Activated CD4-positive, alpha-beta T cell treated with anti-CD3 and anti-CD28 coated beads for 4 hours (primary cell): ENCODE measurements at places on chromosomes 1 and 21.

- peak; percentile 98 for DNase-seq
Measured at GRCh38 chr1:46603858-46604549, at the start of gene MKNK1. TSS of gene MKNK1 (minus strand) at chr1:46604268. CDS start at chr1:46583327, 20,941 bp downstream.

GRCh38 chr1:183551924-183552323 is 38.3 kb downstream of the NCF2 start:
- DNase-seq: no peak

DNA sequence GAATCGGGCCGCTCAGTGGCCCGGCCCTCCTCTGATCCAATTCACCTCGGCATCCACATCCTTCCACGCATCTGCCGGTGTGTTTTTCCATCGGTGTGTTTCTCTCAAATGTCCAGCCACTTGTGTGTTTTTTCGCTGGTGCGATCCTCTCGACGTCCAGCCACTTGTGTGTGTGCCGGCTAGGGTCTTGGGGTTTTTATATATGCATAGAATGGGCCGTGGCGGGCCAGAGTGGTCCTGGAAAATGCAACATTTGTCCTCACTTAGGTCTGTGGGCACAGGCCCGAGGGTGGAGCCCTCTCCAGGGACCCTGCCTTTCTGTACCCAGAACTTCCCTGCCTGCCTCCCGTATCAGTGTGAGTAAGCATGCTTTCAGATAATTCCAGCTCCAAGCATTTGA is 1106.4 kb downstream of the AMY1C start:
- no peak for DNase-seq

DNA sequence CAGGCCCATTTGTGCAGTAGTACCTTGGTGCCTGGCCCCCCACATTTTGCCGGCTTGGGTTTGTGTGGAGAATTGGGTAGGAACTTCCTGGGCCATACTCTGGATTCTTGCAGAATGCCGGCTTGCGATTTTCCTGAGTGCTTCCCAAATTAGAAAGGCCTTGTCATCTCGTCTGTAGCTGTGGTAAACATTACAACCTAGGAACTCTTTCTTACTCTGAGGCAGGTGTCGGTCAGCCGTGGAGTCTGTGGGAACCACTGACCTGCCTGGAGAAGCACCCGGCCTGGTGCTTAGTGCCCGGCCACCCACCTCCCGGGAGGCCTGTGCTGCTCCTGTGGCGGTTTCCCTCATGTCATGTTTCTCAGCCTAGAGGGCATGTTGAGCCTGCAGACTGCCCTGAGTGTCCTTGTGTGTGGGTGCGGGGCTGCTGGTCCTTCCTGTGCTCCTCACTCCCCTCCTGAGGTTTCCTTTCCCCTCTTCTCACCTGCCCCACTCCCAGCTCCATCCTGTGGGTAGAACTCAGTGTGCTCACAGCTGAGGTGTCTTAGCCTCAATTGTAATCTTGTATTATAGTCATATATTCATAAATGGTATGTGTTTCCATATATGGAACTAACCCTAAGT is 64.7 kb downstream of the S100B start:
- no peak for DNase-seq

GRCh38 chr1:160214481-160215140 is 9.4 kb downstream of the PEA15 start:
- no peak for DNase-seq

- DNase-seq: peak; percentile 89
Measured at GRCh38 chr1:205812878-205813754, at the start of gene SLC41A1. TSS of gene SLC41A1 (minus strand) at chr1:205813198. CDS start at chr1:205810441, 2,757 bp downstream.

DNA sequence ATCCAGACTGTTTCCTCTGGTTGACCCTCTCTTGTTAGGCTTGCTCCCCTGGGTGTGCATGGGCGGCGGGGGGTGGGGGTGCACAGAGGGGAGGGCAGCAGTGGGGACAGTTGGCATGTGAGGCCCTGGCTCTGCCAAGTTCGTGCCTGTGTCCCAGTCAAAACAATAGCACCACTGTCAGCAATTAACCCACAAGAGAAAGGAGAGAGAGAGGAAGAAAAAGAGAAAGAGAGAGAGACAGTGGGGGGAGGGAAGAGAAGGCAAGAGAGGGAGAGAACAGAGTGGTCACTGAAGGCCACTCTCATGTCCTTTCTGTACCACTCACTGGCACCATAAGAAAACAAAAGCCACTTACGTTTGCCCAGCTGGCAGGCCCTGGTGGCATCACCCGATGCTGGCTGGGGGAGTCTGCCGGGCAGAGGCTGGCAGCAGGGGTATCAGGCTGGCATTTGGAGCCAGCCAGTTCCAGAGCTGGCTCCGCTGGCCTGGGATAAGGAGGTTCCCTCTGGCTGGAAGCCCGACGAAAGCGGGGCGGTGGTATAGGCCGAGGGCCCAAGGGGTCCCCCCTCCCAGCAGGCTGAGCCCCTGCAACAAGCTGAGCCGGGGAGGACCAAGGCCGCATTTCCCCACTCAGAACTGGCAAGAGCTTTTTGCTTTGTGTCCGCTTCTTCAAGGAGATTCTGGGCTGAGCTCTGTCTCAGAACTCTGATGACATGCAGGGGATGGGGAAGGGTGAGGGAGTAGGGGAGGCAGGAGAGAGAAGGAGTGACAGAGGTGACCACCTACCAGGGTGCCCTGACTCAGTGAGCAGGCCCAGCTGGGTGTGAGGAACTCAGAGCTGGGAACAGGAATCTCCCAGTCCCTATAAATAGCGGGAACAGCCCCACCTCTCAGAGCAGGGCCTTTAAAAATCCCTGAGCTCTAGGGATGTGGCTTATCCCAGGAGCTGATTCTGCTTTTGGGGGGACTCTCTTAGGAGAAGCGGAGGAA is 27.9 kb downstream of the PIK3C2B start:
- no peak for DNase-seq

GRCh38 chr1:8307628-8308027 is 10.3 kb upstream of the SLC45A1 start:
- no peak for DNase-seq

GRCh38 chr1:203593723-203594122 is 32.9 kb upstream of the ATP2B4 start:
- DNase-seq: peak; percentile 50

DNA sequence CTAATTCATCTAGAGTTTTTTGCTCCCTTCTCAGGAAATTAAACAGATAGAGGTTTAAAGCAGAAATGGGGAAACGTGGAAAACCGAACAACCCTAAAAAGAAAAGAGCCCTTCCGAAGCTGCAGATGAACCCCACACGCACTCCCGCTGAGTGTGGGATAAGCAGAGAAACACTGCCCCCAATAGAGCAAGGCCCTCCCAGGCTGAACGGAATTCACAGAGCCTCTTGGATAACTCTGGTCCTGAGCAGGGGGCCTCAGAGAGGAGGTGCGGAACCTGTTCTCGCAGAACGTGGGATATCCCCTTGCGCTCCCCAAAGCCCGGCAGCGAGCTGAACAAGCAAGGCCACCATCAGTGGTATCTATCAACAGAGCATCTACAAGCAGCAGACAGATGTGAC is 44.9 kb downstream of the SSBP3 start:
- no peak for DNase-seq

DNA sequence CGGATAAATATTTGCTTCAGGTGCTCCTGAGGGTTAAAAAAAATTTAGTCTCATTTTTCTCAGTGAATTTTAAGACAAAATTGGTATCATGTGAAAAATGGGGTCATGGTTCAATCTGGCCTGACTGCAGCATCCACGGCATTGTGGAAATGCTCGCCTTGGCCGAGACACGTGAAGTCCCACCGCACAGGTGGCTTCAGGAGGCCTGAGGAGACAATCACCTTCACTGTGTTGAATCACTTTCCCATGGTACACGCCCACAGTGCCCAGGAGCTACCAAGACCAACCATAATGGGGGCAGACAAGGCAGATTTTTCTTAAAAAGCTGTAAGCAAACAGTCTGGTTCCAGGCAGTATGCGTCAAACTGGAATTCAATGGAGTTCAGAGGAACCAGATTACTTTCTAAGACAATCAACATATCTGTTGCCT is 11.0 kb upstream of the CPLANE2 start:
- no peak for DNase-seq

DNA sequence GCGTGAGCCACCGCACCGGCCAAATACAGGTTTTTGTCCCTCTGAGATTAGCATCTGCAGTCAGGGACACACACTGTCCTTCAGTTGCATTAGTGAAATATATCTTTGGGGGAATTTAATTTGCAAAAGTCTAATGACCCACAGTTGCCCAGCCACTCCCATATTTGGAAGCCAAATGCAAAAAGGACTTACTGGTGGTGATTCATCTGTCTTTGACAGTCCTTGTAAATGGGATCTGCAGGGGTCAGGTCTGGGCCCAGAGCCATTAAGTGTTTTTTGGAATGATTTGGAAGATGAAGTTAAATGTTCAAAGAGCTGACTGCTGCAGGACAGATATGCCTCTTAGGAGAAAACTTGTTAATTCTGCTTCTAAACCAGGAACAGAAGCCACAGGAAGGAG is 44.6 kb upstream of the DNASE2B start:
- DNase-seq: no peak

DNA sequence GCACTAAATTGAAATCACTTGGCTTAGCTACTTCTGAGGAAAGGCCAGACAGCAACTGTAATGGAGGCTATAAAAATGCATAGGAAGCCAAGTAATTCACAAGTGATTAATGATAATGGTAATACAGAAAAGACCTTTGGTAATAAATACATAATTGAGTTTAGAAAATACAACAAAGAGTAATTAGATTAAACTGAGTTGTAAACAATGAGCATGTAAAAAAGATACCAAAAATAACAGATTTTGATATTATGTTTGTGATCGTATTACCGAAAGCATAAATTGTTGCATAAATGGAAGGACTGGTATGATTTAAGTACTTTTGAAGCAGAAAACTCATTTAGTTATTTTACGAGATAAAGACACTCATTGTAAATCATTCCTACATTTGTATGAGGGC is 556.7 kb upstream of the TMPRSS15 start:
- no peak for DNase-seq

DNA sequence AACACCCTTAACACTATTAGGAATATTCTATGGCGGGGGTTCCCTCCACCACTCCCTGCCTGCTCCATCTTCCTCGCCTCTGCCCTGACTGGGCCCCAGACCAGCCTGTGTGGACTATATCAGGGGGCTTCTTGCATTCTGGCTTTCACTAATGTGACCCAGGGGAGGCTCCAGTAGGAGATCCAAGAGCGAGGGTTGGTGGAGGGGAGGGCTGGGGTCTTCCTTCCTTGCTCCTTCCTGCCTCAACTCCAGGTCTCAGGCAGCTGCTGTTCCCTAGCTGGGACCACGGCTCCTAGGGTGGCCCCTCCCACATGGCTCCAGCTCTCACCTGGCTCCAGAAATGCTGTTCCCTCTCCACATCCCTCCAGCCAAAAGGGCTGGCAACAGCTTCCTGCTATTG is 257.4 kb downstream of the MATN1 start:
- DNase-seq: no peak

DNA sequence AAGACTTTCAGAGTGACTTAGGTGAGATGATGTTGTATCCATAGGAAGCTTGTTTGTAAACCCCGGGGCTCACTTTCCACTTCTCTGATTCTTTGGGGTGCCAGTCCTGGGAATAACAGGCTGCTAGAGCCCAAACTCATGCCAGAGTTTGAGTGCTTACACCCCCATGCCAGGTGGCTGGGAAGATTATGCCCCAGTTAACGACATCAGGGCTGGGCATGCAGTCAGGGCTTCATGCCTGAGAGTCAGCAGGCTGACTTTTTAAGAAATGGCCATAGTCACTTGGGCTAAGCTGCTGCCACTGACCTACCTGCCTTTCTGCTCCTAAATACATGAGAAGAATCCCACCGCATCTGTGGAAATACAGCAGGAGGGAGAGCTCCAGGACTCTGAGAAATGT is 425.6 kb upstream of the VAMP3 start:
- DNase-seq: no peak

GRCh38 chr1:233614173-233614742 is 352 bp downstream of the KCNK1 start:
- DNase-seq: no peak

- DNase-seq: no peak
Measured at GRCh38 chr1:173505391-173505790, 28.3 kb downstream of the PRDX6 start.

GRCh38 chr1:1763657-1764621 is 14.3 kb downstream of the NADK start:
- no peak for DNase-seq

DNA sequence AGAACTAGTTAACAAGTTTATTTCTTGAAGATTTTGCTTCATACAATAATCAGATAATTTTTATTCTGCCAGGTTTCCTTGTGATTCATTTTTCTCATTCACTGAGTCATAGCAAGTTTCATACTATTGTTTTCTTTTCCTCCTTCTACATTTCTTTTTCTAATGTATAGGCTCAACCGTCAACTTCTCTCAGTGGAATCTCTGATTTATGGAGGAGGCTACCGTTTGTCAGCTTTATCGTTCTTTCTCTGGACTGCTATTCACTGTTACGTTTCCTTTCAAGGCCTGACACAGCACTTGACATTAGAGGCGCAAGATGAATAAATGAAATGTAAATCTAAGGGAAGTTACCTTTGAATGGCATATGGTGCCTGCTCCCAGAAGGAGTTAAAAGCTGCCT is 284.3 kb upstream of the NR5A2 start:
- DNase-seq: no peak

DNA sequence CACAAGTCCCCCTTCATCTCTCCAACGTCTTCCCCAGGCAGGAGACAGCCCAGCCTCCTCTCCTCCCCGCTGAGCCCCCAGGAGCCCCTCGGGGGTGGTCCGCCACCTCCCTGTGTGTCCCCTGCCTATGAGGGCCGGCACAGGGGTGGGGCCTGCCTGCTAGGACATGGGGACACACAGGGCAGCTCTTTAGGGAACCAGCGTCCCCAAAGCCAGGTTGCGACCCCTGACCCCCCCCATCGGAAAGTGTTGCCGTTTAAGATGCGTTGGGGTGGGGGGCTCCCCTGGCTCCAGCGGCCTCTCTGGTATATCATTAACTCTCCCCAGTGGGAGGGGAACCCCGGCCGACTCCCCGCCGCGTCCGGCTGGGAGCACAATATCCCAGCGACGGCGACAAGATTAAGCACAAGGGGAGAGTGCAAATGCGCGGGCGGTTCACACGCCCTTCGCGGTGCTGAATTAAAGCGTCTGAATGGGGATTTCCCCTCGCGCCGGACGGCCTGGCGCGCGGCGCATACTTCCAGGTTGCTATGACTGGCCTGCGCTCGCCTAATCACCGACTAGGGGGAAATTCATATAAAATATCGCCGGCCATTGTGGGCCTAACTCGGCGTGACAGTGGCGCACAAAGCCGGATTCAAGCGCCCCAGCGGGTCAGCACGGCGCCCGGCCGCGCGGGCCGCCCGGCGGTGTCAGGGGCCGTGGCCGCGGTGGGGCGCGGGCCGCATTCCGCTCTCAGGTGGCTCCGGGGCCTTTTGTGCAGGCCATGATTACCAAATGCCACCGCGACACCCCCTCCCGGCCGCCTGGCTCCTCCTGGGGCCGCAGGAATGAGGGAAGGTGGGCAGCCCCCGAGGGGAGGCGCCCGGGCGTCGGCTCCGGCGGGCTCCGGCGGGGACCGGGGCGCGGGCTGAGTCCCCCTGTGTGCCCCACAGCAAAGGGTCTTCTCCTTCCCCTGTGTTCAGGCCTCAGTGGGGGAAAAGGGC is 30.9 kb downstream of the WNT3A start:
- no peak for DNase-seq

- DNase-seq: no peak
Measured at GRCh38 chr1:216200941-216201340, 222.3 kb downstream of the USH2A start.
